ENCODE measurements at places on chromosomes 7 and 10. TPM values are rescaled to one million over a fixed set of nuclear protein-coding genes. Genes with fewer than 3 reads are reported as not detected.
A peak's percentile ranks its signal among the peaks of the same experiment; 100 is the strongest.

The ZNRF2 gene
- total RNA-seq: 10.2 TPM

The PDE6C gene
- total RNA-seq: not detected

The IGFBP3 gene
- 75.4 TPM for total RNA-seq

The IFIT5 gene
- 14.5 TPM for total RNA-seq

The DNAJB12 gene
- total RNA-seq: 25.8 TPM

The KDM7A gene
- 12.7 TPM for total RNA-seq

The WDFY4 gene
- total RNA-seq: 3.8 TPM

The EIF4H gene
- 163 TPM for total RNA-seq

DNA sequence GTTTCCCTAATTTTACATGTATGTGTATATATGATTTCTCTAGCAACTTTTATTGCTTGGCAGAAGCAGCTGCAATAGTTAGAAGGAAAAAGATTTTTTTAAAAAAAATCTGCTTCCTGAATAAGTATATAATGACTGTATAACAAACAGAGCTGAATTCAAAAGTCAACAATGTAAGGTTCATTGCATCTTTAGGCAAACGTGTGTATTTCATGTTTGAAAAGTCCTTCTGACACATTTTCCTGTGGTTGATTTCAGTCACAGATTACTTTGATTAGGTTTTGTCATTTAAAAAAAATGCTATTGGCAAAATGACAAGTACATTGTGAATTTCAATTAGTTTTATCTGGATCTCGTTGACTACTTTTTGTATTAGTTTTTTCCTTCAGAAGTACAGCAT is 231.0 kb downstream of the CSTF2T start:
- DNase-seq: no peak

DNA sequence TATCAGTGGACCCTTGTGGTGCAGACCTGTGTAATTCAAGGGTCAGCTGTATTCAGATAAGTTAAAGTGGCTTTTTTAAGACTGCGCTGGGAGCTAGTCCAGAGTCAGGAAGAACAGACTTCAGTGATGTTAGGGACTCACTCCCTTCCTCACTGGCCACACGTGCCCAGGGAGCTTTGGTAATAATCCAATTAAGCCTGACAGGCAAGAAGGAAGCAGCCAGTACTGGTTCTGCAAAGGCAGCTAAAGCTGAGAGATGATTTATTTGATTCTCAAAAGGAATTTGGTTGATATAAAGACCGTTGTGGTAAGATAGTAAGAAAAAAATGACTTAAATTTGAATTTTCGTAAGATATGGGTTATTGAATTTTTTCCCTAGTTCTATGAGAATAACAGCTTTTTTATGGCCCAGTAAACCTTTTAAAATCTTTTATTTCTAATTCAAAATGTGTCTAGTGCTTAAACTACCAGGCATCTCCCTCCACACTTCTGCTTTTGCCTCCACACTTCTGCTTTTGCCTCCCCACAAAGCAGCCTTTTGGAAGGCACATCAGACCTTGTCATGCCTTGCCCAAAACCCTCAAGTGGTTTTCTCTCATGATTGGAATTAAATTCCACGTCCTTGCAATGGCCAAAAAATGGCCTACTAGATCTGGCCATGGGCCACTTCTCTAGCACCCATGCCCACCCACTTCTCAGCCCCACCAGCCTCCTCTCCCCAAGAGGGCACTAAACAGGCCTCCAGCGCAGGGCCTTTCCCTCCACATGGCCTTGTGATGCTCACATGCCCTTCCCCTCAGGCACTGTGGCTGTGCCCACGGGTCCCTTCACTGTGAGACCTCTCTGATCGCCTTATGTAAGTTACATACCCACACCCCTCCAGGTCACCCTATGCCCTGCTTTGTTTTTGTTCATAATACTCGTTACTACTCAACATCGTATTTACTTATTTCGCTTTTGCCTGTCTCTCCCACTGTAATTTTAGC is 92.5 kb downstream of the POU6F2 start:
- no peak for DNase-seq

- no peak for DNase-seq
Observed at GRCh38 chr10:125359401-125359800, 199.0 kb upstream of the CTBP2 start.

GRCh38 chr10:128879030-128879429 is 588.0 kb upstream of the MGMT start:
- DNase-seq: no peak

DNA sequence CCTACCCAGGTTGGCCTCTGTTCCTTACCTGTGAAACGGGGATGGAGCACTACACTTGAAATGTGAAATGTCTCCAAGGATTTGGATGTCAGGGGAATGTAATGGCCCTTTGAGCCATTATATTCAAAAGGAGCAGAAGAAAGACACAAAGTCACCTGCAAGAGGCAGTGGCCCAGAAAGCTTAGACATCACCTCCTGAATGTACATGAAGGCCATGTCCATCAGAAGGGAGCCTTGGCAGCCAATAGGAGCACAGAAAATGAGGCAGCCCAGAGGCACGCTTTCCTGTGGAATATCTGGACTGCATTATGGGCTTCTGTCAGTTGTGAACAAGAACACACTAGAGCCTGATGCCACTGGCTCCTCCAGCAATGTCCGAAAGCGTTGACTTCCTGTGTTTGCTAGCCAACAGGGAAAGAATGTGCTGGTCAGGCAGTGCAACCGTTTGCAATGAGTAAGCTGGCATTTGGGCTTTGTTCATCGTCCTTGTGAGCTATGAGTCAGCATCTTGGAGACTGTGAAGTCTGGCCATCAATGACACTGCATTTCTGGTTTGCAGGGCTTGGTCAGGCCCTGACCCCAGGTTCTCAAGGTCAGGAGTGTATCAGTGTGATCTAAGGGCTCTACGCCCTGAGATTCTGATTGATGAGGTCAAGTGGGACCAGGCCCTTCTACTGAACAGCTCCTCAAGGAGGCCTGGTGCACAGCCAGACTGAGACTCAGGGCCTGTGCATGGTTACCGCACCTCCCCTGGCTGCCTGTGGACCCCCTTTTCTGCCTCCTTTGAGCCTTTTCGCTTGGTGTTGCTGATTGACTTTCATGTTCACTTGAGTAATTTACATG is 222.4 kb downstream of the RPS24 start:
- peak; percentile 42 for DNase-seq

GRCh38 chr10:48466611-48467240 is 138.1 kb downstream of the ARHGAP22 start:
- DNase-seq: peak; percentile 13

- DNase-seq: no peak
Observed at GRCh38 chr7:36638140-36638539, 86.2 kb downstream of the AOAH start.

DNA sequence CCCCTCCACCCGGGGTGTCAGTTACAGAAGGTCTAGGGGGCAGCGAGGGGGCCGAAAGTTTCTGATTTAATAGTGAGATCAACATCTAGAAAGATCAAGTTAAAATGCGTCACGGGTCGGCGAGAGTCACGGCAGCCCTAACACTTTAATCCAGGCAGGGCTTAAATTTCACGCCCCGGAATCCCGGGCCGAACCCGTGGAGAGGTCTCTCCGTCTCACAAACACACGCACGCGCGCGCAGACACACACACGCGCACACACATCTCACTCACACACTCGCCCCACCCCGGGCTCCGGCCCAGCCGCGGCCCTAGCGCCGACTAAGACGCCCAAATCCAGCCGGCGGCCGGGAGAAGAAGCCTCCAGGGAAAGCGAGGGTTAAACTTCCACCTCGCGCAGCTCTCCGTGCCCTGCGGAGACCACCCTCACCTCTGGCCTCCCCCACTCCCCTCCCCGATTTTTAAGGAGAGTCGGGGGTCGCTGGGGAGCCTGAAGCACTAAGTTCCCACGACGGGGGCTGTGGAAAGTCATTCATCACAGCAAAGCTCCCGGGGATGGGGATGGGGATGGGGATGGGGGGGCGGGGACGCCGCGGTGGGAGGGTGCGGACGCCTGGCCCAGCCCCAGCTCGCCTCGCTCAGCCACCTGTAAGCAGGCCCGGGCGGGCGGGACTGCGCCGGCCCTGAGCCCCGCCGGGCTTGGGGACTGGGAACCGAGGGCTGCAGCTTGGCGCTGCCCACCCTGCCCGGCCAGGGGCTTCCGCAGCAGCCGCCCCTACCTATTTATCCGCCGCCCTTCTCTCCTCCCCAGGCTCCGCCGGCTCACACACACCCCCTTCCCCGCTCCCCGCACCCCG is 1.6 kb downstream of the PDGFA start:
- DNase-seq: peak; percentile 83

GRCh38 chr7:28126410-28127041 is 54.1 kb downstream of the JAZF1 start:
- DNase-seq: no peak

DNA sequence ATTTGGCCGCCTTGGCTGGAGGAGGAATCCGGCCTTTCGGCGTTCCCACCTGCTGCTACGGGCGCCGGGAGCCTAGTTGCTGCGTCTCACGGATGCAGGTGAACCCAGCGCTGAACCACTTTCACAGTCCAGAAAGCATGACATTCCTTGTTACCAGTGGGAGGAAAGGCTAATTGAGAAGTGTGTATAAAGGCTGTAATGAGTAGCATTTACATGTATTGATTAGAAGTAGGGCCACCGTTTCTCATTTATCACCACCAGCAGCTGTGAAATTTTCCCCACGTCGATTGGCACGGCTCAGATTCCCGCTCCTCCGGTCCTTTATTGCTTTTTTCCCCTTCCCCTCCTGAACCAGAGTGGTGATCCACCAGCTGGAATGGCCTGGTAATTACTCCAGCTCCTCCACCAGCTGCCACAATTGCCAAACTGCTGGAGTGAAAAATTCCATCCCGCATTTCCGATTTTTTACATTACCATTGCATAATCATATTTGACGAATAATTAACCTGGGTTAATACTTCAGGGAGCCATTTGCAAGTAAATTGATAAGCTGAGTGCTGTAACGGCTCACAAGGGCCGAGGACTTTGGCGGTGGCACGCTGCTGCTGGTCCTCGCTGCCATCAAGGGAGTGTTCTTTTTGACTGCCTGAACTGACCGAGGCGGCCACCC is 153.3 kb downstream of the POU6F2 start:
- no peak for DNase-seq

- no peak for DNase-seq
Observed at GRCh38 chr10:93962973-93963372, 30.8 kb upstream of the PLCE1 start.

GRCh38 chr7:43546231-43546630 is 36.7 kb upstream of the STK17A start:
- no peak for DNase-seq

DNA sequence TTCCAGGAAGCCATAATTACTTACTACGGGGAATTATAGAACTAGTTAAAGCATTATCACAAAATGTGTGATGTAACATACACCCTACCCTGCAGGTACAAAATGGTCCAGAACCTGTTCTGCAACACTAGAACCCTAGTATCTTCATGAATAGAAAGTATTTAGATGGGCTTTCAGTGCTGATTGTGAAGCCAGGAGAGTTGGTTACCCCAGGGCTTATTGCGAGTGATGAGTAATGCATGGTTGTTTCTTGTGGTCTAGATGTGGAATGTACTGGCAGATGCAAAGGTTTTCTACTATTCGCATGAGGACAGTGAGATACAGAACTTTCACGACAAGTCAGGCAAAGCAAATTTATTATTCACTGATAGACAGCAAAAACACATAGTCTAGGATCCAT is 33.6 kb upstream of the AGR3 start:
- DNase-seq: no peak

GRCh38 chr10:85111271-85111670 is 782.9 kb downstream of the CCSER2 start:
- no peak for DNase-seq

- no peak for DNase-seq
Observed at GRCh38 chr10:128217136-128217535, 90.9 kb upstream of the MKI67 start.

DNA sequence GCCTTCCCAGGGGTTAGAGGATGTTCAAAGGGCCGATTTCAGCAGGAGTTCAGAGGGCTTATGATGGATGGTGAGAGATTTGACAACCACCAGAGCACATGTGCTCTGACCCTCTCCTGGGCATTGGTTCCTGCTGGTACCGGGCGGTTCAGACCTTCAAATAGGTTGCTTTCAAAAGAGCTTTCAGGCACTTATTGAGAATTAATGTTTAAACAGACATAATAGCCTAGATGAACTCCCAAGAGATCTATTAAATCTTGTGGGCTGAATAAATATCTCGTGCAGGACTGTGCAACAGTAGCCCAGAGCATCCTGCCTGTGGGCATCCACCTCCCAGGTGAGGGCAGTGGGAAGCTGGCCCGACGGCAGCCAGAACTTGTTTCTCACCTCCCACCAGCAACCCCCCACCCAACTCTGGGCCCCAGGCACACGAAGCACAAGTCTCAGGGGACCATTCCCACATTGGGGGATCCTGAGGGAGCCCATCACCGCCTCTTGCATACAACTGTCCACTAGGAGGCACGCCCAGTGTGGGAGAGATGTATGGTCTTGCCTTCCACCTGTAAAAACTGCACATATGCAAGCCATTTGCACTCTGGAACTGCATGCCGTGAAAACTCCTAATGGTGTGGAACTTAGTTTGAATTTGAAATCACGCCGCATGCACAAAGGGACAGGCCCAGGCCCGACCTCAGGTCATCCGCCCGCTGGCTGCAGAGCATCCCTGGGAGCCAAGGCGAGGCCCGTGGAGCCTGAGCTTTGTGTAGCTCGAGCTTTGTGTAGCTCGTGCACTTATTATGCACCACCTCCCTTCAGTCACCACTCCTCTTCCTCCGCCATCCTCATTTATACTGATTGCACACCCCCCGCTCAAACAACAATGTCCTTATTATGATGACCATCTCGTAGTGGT is 147.8 kb downstream of the ADCY1 start:
- no peak for DNase-seq
